ENCODE measurements at places on chromosomes 6 and 20. TPM values are rescaled to one million over a fixed set of nuclear protein-coding genes. Genes with fewer than 3 reads are reported as not detected.

TRIM40 gene
- total RNA-seq: not detected

GRCh38 chr6:125307150-125307838 is 5.5 kb upstream of the HDDC2 start:
- peak; percentile 27 for DNase-seq
- no peaks in the 10 kb centered on the region for H3K36me3 ChIP-seq
- peaks cover 2% of the 10 kb centered on the region for H3K27me3 ChIP-seq
- no peaks in the 10 kb centered on the region for H3K4me1 ChIP-seq
- no peak overlapping the region for H3K4me3 ChIP-seq

- no peak overlapping the region for H3K27ac ChIP-seq
- H3K4me3 ChIP-seq: no peak overlapping the region
- H3K27me3 ChIP-seq: no peaks in the 10 kb centered on the region
- DNase-seq: peak; percentile 76
- no peaks in the 10 kb centered on the region for H3K4me1 ChIP-seq
- no peaks in the 10 kb centered on the region for H3K36me3 ChIP-seq
These were observed 26.6 kb upstream of the C6orf58 start for GRCh38 chr6:127550403-127550802.

DNA sequence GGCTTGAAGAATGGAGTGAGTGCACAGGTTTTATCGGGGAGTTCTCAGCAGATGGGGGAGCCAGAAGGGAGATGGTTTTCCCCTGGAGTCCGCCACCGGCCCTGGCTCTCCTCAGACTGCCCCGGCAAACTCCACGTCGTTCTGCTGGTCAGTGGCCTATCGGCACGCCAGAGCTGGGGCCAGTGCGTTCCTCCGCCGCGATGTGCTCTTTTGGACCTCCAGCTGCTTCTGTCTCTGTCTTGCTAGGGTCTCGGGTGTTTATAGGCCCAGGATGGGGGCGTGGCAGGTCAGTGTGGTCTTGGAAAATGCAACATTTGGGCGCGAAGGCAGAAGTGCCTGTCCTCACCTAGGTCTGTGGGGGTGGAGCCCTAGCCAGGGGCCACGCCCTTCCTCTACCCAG is 53.0 kb upstream of the ADTRP start:
- H3K36me3 ChIP-seq: no peaks in the 10 kb centered on the region
- H3K4me1 ChIP-seq: no peaks in the 10 kb centered on the region
- no peak overlapping the region for H3K4me3 ChIP-seq
- no peak overlapping the region for H3K27ac ChIP-seq
- no peak for DNase-seq

PDCD2 gene
- 50.3 TPM for total RNA-seq

DNA sequence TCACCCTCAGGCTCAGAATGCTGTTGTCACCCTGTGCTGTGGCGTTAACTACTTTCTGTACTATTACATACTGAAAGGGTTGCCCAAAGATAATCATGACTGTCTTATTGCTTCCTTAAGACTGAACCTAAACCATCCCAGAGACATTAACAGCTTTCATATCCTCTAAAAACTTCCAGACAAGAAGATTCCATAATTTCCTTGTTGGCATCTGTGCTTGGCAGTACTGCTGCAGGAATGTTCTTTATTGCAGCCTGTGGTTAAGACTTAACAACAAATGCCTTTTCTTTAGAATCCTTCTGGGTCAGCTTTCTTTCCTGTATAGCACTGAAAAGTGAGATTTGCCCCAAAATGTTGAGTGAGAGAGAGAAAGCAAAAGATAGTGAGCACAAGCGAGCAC is 109.7 kb downstream of the GJA10 start:
- peaks cover 11% of the 10 kb centered on the region for H3K4me1 ChIP-seq
- no peak overlapping the region for H3K4me3 ChIP-seq
- no peaks in the 10 kb centered on the region for H3K36me3 ChIP-seq
- H3K27ac ChIP-seq: no peak overlapping the region
- peak; percentile 18 for DNase-seq
- H3K27me3 ChIP-seq: no peaks in the 10 kb centered on the region

LY6G6D gene
- not detected for total RNA-seq

DNA sequence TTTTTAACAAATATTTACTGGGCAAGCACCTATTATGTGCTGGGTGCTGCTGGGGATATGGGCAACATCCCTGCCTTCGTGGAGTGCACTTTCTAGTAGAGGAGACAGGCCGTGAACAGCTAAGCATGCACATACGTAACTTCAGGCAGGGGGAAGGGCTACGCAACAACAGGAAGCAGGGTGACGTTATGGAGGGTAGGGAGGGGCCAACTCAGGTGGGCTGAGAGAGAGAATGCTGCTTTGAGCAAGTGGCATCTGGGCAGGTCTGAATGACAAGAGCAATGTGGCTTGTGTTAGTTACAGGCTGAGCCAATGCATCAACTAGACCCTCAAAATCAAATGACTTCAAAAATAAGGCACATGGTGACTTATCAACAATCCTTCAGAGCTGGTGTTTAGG is 112.1 kb downstream of the CDC5L start:
- H3K27ac ChIP-seq: no peak overlapping the region
- H3K4me1 ChIP-seq: peaks cover 2% of the 10 kb centered on the region
- H3K27me3 ChIP-seq: peaks cover 55% of the 10 kb centered on the region
- H3K36me3 ChIP-seq: no peaks in the 10 kb centered on the region
- H3K4me3 ChIP-seq: no peak overlapping the region

DNA sequence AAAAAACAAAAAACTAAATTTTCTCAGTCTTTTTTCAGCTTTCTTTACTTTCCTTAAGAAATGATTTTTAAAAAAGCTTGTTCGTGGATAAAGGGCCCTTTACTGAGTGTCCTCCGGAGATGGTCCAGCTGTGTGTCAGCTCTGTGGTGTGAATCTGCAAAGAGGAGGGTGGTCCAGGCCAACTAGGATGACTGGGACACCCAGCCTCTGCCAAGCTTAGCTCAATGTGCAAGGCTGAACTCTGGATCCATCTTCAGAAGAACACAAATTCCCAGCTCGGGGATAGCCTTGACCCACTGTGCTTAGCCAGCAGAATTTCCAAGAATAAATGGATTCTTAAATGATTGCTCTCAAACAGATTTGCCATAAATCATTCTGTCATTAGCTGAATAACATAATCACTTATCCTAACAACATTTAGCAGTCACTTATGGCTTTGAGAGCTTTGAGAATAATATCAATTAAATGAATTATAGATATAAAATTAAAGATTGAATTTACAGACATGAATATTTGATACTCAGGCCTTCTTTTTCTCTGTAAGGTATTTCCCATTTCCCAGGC is 14.2 kb upstream of the CALHM5 start:
- H3K4me3 ChIP-seq: no peak overlapping the region
- H3K36me3 ChIP-seq: no peaks in the 10 kb centered on the region
- no peaks in the 10 kb centered on the region for H3K27me3 ChIP-seq
- H3K27ac ChIP-seq: no peak overlapping the region

All from IMR-90 (cell line).